NCI-H446 (cell line): ENCODE measurements at places on chromosomes 1 and 21.

DNA sequence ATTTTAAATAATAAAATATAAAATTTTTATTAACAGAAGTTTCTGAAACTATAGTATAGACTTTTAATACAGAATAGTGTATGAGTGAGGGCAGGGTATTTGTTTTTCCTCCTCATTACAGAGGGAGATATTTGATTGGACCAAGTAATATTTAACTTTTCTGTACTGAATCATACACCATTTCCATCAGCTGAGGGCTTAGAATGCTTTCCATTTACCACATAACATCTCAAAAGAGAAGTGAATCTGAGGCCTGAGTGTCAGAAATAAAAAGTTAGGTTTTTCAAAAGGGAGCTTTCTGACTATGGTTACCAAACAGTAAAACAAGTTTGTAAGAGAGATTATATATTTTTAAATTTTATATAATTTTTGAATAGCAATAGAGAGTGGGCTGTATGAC is 29.5 kb downstream of the TLCD4 start:
- DNase-seq = no peak

DNA sequence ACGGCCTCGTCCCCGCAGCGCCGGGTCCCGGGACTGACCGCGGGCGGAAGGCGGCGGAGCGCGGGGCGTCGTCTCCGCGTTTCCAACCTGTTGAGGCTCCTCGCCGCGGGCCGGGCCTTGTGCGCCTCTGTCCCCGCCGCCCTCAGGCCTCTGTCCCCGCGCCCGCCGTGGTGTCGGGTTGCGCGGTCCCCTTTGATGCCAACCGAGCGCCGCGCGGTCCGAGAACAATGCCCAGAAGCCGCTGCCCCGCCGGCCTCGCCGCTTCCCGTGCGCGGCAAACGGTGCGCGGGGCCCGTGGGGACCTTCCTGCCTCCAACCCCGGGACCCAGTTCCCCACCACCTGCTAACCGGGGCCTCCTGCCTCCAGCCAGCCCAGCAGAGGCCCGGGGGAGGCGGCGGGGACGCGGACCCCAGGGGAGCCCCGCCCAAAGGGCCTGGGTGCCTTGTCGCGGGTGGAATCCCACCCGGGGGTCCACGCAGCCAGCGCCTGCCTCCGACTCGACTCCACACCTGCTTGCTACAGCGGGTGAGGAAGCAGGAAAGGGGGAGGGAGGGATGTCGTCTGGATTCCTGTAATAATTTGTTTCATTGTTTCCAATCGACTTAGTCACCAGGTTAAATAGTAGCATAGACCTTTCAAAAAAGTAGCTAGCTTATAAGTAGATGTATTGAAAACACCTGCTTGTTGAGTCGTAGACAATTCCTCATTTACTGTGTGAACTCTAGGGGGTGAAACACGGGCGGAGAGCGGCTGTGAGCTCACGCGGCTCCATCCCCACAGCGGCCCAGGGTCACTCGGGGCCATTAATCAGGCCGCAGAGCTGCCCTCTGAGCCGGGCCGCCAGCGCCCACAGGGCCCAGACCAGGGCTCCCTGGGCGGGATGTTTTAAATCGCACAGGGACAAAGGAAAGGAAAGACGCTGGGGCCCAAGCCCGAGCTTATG is 1.1 kb downstream of the COL18A1 start:
- no peak for DNase-seq

- no peak for DNase-seq
Observed at GRCh38 chr1:242530761-242531160, 6.3 kb upstream of the PLD5 start.

GRCh38 chr1:43241413-43241836 is 28.4 kb upstream of the TMEM125 start:
- no peak for DNase-seq

DNA sequence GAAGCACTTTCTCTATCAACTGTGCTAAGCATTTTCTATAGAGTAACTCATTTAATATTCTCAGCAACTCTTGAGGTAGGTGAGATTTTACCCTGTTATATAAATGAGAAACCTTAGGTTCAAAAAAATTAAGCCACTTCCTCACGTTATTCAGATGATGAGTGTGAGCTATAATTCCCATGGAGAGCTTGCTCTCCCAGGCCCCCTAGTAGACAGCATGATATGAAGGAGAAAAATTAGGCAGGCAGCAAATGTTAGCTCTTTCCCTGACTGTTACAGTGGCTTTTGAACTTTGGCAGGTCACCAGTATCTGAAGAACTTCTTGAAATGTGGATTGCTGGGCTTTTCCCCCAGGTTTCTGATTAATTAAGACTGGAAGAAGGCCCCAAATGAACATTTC is 753.1 kb downstream of the NCAM2 start:
- no peak for DNase-seq

- DNase-seq = no peak
Observed at GRCh38 chr1:241485145-241485544, 34.4 kb downstream of the FH start.

DNA sequence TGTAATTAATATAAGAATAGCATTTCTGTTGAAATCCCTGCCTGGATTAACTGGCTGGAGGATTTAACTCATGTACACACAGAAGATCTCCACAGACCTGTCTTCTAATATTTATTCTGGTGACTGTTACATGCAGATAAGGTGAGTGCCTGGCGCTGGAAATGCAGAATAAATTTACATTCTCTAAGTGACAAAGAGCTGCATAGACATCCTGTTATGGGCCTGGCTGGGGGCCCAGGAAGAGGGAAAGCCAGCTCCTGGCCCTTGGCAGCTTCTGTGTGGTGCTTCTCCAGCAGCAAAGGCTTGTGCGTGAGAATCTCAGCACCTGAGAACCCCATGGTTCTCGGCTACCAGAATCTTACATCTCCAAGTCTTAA is 446.6 kb downstream of the PTPRU start:
- no peak for DNase-seq

DNA sequence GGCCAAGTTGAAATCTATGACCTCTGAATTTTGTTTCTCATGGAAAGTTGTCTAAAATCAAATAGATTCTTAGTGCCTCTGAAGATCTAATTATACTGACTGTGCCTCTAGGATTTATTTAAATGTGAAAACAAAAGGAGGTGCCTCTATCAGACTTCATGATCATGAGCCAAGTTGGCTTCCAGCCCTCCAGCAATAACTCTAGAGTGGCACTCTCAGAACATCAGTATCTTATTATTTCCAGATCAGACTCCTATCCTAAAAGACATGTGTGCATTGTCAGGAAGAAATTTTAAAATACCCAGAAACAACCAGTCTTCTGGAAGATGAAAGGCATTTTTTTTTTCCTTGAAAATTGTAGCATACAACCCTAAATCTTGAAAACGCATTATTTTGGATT is 368.0 kb downstream of the PDE4B start:
- no peak for DNase-seq

DNA sequence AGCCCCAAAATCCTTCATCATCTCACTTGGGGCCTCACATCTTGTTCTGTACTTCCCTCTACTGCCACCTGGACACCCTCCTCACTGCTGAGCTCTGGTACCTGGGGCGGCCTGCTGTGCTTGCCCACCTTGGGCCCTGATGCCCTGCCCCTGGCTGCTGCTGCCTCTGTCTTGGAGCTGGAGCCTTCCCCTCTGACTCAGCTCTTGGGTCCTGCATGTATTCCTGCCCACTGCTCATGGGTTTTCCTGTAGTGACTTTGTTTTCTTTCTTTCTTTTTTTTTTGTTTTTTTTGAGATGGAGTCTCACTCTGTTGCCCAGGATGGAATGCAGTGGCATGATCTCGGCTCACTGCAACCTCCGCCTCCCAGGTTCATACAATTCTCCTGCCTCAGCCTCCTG is 37.5 kb downstream of the TRAPPC10 start:
- no peak for DNase-seq

- no peak for DNase-seq
Observed at GRCh38 chr1:217712925-217713597, 81.9 kb downstream of the SPATA17 start.

GRCh38 chr21:33924766-33925100 is 9.1 kb upstream of the ATP5PO start:
- DNase-seq = no peak

- no peak for DNase-seq
Observed at GRCh38 chr1:228118040-228118439, 8.9 kb upstream of the MRPL55 start.

GRCh38 chr1:94101613-94102525 is 19.1 kb downstream of the ABCA4 start:
- DNase-seq = no peak

DNA sequence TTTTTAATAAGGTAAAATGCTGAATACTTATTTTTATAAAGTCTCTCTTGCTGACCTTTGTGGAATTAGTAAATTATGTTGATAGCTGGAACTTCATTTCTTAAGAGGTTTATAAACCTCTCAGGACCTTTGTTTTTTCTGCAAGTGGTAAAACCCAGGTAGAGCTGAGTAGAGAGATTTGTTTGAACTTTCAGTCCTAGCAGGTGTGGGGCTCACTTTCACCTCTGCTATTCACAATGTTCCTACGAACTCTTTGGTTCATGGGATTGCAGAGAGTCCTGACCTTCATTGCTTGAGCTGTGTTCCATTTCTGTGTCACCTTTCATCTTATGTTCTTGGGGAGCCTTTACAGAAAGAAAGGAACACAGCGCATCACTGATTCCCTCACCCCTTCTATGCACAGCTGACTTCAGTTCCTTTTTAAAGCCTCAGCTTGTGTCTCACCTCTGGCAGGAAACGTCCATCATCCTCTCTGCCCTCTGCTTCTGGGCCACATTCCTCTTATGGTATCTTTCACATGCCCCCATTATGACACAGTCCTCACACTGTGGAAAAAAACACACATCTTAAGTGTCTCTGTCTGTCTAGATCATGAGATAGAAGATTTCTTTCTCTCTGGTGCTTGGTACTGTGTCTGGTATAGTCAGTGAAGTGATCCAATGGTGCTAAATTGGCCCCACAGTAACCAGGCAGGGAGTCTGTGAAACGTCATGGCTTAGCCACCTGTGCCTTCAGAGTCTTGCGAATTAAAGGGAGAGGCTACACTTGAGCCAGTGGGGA is 262.5 kb upstream of the B3GALT2 start:
- no peak for DNase-seq

- no peak for DNase-seq
Observed at GRCh38 chr21:30874526-30874925, 6.9 kb downstream of the KRTAP11-1 start.

DNA sequence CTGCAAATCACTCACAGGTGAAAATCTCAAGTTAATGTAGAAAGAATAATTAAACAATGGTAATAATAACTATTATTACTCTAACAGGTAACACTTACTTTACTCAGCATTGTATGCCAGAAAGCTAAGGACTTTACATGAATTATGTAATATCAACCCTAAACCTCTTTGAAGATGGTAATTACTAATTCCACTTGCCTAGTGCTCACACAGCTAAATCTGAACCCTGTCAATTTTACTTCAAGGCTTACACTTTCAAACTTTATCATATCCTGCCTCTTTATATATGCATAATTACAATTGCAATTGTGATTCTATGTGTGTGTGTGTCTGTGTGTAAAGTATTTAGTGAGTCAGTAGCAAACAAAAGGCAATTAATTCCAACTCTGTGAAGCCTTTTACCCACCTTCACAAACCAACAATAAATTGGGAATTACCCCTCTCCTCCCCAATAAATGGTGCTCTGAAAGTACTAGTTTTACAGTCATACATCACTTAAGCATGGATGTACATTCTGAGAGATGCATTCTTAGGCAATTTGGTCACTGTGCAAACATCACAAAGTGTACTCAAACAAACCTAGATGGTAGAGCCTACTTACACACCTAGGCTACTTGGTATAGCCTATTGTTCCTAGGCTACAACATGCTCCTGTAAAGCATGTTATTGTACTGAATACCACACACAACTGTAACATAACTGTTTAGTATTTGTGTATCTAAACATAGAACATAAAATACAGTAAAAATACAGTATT is 5.9 kb downstream of the ZNF644 start:
- no peak for DNase-seq

DNA sequence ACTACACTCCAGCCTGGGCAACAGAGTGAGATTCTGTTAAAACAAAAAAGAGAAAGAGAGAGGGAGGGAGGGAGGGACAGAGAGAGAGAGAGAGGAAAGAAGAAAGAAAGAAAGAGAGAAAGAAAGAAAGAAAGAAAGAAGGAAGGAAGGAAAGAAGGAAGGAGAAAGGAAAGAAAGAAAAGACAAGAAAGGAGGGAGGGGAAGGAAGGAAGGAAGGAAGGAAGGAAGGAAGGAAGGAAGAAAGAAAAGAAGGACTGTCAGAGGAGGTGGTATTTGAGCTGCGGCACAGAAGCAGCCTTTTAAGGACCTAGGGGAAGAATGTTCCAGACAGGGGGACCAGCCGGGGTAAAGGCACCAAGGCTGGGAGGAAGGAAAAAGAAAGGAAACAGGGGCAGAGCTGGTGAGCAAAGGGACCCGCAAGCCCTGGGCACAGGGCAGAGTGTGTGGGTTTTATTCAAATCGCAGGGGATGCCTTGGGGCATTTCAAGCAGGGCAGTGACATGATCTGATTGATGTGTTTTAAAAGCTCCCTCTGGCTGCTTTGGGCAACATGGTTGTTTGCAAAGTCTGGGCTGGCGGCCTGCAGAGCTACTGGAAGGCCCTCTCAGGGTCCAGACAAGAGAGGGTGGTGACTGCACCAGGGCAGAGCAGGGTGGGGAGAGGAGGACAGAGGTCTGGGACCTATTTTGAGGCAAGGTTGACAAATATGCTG is 176.9 kb upstream of the VAMP3 start:
- no peak for DNase-seq

- DNase-seq = no peak
Observed at GRCh38 chr1:59697150-59697800, 117.5 kb upstream of the HOOK1 start.

DNA sequence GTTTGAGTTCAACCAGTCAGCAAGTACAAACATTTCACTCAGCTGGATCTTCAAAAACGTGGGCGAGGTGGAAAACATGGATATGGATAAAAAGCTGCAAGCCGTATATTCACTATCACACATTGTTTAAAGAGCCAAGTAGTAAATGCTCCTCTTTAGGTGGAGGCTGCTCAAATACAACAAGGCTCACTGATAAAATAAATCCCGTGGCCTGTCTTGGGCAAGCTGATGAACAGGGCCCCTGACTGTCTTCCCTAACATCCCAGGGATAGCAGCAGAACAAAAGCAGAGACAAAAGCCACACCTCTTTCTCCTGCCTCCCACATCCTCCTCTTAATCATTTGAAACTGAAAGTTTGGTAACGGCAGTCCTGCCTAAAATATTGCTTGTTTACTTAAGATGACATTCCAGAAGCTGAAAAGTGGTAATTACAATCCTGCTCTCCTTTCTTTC is 357.7 kb downstream of the TTLL7 start:
- no peak for DNase-seq

- no peak for DNase-seq
Observed at GRCh38 chr1:112870887-112871646, 84.9 kb downstream of the SLC16A1 start.

DNA sequence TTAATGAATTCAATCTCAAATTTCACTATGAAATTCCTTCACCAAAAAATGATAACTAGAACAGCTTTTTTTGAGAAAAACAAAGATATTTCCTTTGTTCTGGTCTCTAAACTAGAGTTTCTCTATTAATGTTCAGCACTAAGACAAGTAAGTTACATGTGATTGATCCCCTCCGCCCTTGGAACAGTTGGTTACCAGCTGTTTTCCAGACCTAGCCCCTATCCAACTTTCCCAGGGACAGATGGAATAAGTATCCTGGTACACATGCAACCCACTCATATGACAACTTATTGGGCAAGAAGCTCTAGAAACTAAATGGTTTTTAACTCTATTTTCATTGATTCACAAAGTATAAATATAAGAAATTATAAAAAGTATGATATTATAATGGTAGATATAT is 140.4 kb downstream of the COP1 start:
- no peak for DNase-seq
